Fibroblast of villous mesenchyme (primary cell): ENCODE measurements at places on chromosomes 13 and 19. TPM values are rescaled to one million over a fixed set of nuclear protein-coding genes. Genes with fewer than 3 reads are reported as not detected.

The SHC2 gene
- 0.32 and 0.43 TPM in 2 replicates for total RNA-seq

- DNase-seq = no peak
These were observed 6.9 kb downstream of the PINLYP start for GRCh38 chr19:43582495-43582894.

DNA sequence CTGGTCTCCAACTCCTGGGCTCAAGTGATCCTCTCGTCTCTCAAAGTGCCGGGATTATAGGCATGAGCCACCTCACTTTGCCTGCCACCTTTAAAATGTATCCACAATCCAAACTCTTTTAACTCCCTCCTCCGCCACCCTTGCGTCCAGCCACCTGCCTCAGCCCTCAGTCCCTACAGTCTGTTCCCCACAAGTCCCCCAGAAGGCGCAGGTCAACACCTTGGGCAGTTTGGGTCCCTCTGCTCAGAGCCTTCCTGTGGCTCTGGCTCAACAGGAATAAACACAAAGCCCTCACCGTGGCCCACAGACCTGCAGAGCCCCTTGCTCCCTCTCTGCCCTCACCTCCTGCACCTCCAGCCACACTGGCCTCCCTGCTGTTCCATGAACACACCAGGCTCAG lies 7.5 kb upstream of the EMC10 start:
- DNase-seq = no peak

- DNase-seq = no peak
These were observed 2651.1 kb upstream of the PCDH20 start for GRCh38 chr13:64066711-64067110.

The SELENOV gene
- total RNA-seq = not detected in 2 replicates

GRCh38 chr19:7076151-7076550 lies 6.6 kb downstream of the ZNF557 start:
- DNase-seq = no peak

DNA sequence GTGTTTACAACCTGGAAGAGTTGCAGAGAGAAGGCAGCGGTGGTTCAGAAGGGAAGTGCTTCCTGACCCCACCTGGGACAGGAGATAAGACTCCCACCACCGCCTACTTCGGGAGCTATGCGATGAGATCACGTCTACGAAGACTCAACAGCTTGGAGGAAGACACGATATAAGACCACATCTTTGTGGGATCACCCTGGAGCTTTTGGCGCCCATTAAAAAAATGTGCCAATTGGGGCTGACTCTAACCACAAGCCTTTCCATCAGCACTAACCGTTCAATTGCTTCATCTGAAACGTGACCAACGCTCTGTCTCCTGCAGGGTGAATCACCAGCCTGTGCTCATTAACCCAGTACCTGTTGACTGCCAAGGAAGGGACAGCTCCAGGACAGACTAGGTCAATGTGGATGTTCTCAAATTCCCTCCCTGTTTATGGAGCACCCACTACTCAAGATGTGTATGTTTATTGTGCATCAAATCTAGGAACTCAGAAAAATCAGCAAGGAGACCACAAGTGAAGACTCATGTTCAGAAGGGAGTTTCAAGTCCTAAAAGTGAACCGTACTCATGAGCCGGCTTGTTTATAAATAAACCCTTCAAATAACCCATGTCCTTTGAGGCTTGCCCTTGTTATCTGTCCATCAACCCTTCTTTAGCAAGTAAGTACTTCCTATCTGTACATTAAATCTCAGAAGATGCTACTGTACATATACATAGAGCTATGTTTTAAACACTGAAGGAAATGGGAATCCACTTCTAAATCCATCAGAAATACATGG lies 67.5 kb downstream of the LATS2 start:
- peak; percentile 72 for DNase-seq

- no peak for DNase-seq
These were observed 313.4 kb downstream of the COG6 start for GRCh38 chr13:39968646-39969475.

The BCAM gene
- total RNA-seq = 10.3 and 15.1 TPM in 2 replicates

DNA sequence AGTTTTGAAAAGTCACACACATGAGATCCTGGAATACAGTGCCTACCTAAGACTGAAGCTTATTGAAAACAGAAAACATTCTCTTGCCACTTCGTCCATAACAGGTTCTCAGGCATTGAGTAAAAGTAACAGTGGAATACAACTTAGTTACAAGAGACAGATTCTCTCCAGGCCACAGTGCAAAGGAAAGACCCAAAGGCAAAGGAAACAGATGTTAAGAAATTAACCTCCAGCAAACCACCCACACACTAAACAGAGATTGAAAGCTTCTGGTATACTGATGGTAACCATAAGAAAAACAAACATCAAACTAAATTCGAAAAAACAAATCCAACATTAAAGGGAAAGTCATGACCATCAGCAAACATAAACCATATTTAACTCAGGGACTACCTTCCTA lies 914.7 kb downstream of the SLITRK5 start:
- no peak for DNase-seq

GRCh38 chr13:39554371-39554770 lies 48.6 kb downstream of the LHFPL6 start:
- DNase-seq = no peak

The DOCK6 gene
- 21.2 and 28.7 TPM in 2 replicates for total RNA-seq

DNA sequence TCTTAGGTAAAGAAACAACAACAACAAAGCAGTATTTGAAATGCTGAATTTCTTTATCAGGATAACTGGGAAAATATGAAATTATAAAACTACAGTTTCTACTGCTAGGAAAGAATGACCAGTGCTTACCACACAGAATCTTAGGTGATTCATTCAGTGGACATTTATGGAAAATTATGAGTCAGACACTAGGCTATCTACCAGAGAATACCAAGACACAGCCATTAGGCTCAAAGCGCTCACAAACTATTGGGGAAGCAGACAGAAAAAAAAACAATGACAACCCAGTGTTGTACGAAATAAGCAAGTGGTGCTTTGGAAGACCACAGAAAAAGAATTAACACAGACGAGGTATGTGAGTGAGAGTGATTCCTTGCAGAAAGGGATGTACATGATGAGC lies 1019.5 kb downstream of the PCDH9 start:
- DNase-seq = peak; percentile 30

The MUC16 gene
- total RNA-seq = under 0.01 TPM in 2 replicates

- peak; percentile 48 for DNase-seq
These were observed 1.6 kb upstream of the ADAMTS10 start for GRCh38 chr19:8611877-8612806.

The PROZ gene
- total RNA-seq = under 0.01 TPM in 1 of 2 replicates, not detected in the other

The METTL21C gene
- not detected in 2 replicates for total RNA-seq

DNA sequence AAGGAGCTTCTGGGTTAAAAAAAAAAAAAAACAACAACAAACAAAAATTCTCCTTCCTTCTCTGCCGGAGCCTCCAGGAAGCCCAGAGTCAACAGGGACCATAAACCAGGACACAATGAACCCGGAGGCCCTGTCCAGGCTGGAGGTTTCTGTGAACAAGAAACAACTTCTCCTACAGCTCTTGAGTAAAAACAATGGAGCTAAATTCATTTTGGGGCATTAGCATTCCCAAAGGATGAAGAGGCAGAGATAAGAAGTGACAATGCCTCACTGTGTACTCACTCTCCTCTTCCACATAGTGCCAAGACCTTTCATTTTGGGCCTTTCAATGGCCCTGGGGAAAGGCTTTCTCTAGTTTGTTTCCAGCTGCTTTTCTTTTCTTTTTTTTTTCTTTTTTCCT lies 9.0 kb downstream of the RHPN2 start:
- DNase-seq = no peak

The PPFIA3 gene
- 1.6 and 2.2 TPM in 2 replicates for total RNA-seq

DNA sequence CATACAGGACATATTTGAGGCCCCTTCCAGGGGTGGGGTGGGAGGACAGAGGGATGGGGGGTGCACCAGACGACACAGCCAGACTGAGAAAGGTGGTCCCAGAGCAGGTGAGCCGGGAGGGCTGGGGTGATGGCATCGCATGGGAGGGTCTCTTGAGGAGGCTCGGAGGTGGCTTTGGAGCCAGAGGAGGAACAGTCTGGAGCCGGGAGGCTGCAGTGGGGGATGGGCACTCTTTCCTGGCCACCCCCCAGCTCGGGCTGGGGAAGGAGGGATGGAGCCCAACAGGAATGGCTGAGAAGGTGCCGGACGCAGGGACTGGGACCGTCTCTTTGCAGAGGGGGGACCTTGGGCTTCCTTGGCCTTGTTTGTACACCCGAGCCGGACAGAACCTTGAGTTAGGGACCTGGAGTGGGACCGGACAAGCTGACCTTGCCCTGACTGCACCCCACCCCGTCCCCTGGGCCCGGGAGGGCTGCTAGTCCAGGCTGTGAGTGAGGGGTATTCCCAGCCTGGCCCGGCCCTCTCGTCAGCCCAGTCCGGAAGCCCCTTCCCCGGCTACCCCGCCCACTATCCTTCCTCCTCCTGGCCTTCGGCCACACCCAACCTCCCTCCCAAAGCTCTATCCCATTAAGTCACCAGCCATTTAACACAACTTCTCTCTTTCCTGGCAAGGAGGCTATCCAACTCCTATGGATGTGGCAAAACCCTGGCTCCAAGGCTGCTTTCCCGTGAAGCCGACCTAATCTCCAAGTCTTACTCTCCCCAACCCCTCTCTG lies 816 bp upstream of the TBXA2R start:
- no peak for DNase-seq

GRCh38 chr19:2053601-2054389 lies 2.8 kb upstream of the MKNK2 start:
- peak; percentile 92 for DNase-seq

DNA sequence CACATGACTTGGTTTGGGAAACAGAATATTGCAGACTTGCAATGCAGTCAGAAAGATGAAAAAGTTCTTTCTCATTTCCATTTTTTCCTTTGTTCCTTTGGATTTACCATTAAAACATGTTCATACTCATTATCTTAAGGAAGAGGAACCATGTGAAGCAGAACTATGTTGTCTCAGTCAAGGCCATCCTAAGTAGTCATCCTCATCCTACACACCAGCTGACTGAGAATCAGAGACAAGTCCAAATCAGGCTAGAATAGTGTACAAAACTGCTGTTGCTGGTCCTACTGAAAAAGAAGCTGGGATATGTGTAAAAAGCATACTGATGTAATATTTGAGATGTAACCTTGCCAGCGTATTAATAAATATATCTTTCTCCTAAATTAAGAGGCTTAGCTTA lies 433.4 kb downstream of the SLITRK5 start:
- DNase-seq = no peak

- no peak for DNase-seq
These were observed 690 bp upstream of the SGTA start for GRCh38 chr19:2783781-2784145.

The GTPBP3 gene
- total RNA-seq = 14.2 and 16.1 TPM in 2 replicates

GRCh38 chr19:43469160-43469480 lies 3.7 kb upstream of the LYPD3 start:
- no peak for DNase-seq

DNA sequence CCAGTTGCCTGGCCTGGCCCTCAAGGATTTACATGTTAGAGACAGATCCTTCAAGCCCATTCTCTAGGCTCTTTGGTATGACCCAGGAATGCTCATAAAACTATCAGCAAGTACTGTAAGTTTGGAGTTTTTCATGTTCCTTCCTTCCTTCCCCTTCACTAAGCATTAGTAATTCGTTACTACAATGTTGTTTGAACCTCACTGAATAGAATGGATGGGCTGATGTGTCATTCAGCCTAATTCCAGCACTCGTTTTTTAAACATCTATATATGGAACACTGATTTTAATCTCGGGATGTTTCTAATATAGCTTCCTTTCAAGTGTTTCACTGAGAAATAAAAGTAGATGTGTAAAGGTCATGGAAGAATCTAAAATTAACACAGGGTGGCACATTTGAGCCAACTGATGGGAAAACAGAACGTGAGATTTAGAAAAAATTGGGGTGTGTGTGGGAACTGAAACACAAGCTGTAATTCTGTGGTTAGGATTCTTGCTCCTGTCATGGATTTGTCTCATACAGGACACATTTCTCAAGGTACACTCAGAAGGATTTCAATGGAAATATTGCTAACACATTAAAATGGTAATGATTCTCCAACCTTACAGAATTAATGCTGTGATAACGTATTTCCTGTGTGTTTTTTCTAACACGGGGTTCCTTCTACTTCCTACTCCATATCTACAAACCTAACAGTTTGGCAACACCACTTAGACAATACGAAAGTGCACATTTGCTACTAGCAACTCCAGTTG lies 93.4 kb downstream of the FLT1 start:
- peak; percentile 88 for DNase-seq

DNA sequence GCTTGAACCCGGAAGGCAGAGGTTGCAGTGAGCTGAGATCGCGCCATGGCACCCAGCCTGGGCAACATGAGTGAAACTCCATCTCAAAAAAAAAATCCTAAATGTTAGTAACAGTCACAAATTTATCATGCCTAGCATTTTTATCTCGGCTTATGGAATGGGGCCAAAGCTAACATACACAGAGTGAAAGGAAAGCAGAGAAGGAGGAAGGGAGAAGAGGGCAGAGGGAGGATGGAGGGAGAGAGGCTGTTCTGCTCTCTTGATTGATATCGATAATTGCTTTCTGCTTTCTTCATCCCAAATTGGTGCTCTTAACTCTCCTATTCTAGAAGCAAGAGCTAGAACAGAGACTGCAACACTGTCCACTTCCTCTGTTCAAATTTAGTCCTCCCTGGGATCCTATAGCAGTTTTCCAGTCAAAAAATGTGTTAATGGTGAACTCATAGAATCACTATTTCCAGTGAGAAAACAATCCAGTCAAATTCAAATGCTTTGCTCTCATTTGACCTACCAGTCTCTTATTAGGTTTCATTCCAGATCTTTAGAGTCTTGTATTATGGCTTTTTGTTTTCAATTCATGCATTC lies 15.8 kb upstream of the TUBGCP3 start:
- no peak for DNase-seq

DNA sequence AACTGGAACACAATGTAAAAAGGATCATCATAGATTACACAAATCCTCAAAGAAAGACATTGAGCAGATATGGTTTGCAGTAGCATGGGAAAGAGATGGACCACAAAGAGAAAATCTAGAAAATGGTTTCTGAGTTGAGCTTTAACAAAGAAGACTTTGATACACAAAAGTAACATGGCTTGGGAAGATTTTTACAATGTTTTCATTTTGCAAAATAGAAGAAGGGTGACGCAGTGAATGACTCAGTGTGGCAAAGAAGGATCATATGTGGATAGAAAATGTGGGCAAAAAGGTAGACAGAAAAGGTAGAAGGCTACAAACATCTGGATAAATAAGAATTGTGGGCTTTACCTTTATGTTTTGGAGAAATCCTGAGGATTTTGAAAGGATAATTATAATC lies 1220.5 kb downstream of the PCDH17 start:
- no peak for DNase-seq

The IGSF23 gene
- total RNA-seq = 0.32 and 0.43 TPM in 2 replicates
